Adrenal gland (tissue), 19 donors: ENCODE measurements at places on chromosomes 3 and 15. TPM values are rescaled to one million over a fixed set of nuclear protein-coding genes. Genes with fewer than 3 reads are reported as not detected.

DNA sequence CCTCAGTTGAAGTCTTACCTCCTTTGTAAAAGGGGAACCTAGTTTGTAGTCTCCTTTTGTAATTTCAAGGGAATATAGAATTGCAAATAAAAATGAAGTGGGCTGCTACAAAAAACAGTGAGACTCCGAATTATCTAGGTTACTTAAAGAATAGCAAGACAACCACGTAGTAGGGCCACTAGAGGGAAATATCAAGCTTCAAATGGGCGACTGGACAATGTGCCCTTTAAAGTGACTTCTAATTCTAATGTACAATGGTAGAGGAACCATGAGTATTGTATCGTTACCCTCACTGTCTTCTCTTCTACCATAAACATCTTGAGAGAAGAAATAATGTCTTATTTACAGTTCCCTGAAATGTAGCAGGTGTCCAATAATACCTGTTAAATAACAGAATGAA is 56.3 kb downstream of the TP63 start:
- H3K27me3 ChIP-seq = no peaks in the 10 kb centered on the region
- H3K4me1 ChIP-seq = no peaks in the 10 kb centered on the region
- no peak overlapping the region for H3K27ac ChIP-seq
- H3K4me3 ChIP-seq = no peak overlapping the region

DNA sequence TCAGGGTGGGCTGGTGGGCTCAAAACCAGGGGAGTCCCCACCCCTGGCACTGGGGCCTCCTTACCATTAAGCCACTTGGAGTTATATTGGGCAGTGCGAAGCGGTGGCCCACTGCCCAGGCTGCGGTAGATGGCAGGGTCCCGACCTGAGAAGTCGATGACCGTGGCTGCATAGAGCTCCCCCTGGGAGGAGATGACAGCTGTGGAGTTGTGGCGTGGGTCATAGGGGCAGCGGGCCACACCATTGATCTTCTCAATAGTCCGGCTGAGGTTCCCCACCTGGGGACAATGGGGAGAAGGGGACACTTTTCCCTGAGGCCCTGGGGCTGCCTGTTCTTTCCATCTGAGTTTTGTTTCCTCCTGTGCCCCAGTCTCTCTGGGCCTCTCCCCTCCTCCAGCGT is 99.8 kb downstream of the SEMA5B start:
- no peaks in the 10 kb centered on the region for H3K27me3 ChIP-seq
- no peak for DNase-seq
- no peak overlapping the region for H3K27ac ChIP-seq
- H3K36me3 ChIP-seq = no peaks in the 10 kb centered on the region

Gene WWTR1
- total RNA-seq = 56.2 TPM

DNA sequence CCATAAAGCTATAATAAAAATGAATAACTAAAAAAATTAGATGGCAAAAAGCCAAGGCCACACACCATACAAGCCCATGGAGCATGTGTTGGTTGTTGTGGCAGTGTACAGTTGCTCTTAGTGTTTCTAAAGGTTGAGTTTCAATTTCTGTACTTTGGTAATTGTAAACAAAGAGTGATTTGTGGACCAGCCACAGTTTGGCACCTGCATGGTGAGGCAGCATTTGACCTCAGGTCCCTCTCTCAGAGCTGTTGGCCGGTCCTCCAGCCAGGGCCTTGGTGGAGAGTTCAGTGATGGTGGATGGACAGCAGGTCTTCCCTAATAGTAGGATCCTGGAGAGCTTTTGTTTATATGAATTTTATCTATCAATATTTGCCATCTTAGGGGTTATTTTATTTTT is 5.6 kb downstream of the ACAD9 start:
- no peak overlapping the region for H3K4me3 ChIP-seq
- peaks cover 10% of the 10 kb centered on the region for H3K4me1 ChIP-seq
- H3K27me3 ChIP-seq = no peaks in the 10 kb centered on the region
- no peak overlapping the region for H3K27ac ChIP-seq
